ENCODE measurements at places on chromosomes 11 and 22. TPM values are rescaled to one million over a fixed set of nuclear protein-coding genes. Genes with fewer than 3 reads are reported as not detected.

GRCh38 chr22:49305966-49306631 lies 521.6 kb downstream of the BRD1 start:
- DNase-seq, result no peak

- no peak for DNase-seq
Measured at GRCh38 chr11:46222490-46223251, 54.8 kb upstream of the CREB3L1 start.

GRCh38 chr11:47716692-47717091 lies 1.5 kb upstream of the AGBL2 start:
- no peak for DNase-seq

GRCh38 chr11:77276271-77276670 lies 25.2 kb downstream of the GDPD4 start:
- no peak for DNase-seq

GRCh38 chr22:30348809-30349208 lies 7.9 kb downstream of the SF3A1 start:
- DNase-seq, result no peak

The APOL5 gene
- not detected for polyA plus RNA-seq
